Stimulated activated CD8-positive, alpha-beta memory T cell treated with anti-CD3 and anti-CD28 coated beads, Interleukin-2, amount 100 ng/mL, for 1 hour (primary cell): ENCODE measurements at places on chromosomes 11 and 22.

- no peak for DNase-seq
Measured at GRCh38 chr11:78310500-78310909, 107.1 kb downstream of the GAB2 start.

DNA sequence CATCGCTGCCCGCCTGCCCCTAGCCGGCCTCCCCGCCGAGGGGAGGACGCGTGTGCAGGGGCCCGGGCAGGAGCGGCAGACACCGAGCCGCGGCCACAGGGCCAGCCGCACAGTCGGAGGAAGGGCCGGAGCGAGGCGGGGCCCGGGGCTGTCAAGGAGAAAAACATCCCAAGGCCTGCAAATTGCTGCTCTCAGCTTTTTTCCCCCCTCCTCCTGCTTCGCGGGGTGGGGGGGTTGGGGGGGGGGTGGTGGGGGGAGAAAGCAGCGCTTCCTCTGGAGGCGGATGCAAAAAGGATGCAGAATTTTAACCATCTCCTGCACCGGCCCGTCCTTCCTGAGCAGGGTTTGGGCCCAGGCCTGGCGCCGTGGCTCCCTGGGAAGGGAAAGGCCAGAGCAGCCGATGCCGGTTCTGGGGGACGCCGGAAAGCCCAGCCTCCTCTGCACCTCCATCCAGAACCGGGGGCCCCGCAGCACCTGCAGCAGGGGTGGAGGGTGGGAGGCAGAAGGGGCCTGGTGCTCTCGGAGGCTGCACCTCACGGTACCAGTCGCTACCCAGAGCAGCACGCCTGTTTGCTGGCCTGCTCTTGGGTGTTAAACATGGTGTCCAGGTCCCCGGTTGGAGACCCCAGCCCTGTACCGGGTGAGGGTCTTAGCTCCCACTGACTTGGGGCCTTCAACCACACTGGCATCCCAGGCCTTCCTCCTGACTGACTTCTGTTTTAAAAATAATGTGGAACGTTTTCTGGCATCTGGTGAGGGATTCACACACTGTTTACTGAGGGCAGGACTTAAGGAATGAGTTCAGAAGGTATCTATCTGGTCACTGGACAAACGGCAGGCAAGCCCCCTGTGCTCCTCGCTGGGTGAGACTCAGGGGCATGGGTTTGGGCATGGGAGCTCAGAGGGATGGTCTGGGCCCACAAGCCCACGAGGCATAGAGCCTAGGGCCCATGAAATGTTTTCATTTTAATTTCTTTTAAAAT, 77.4 kb upstream of the WNT7B start:
- DNase-seq: no peak

DNA sequence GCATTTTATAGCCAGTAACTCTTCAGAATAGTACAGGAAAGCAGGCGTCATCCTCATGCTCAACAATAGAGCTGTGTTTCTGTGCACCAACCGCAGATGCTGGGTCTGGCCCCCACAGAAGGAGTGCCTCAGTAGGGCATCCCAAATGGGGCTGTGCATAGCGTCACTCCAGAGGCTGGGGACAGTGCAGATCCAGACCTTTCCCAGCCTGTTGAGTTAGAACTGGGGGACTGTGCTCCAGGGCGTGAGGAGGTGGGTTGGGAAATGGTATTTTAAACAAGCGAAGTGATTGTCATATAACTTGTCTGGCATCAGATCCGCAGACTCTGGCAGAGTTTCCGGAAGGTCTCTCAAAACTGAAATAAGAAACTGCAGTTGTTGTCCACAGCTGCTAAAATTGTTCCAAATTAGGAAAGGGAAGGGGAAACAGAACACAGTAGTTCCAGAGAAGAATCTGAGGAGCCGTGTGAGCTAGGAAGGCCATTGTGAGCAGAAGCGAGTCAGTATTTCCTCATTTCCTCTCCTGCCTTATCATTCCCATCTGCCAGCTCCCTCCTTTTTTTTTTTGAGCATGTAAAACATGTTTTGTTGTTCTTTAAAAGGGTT, 52.2 kb downstream of the JAM3 start:
- DNase-seq: no peak

DNA sequence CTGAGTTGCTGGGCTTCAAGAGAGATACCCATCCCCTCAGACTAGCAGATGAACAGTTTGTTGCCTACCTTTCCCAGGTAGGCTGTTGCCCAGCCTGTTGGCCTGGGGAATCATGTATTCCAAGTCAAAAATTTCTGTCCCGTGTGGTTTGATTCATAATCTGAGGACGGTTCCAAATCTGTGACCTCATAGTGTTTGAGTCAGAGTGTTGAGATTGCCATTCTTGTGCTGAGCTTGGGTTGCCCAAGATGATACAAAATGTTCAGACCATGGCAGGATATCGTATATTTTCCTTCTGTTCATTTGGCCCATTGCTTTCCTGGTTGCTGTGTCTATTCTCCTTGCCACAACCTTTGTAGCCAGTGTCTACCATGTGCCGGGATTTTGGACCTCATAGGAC, 64.3 kb downstream of the CYB5R2 start:
- no peak for DNase-seq

- DNase-seq: no peak
Measured at GRCh38 chr11:15641271-15642045, 526.7 kb downstream of the INSC start.

GRCh38 chr11:90204832-90205646, 17.8 kb downstream of the CHORDC1 start:
- no peak for DNase-seq

- no peak for DNase-seq
Measured at GRCh38 chr11:94338651-94339050, 34.3 kb downstream of the IZUMO1R start.

GRCh38 chr11:3866206-3866605, 10.7 kb downstream of the STIM1 start:
- DNase-seq: no peak

DNA sequence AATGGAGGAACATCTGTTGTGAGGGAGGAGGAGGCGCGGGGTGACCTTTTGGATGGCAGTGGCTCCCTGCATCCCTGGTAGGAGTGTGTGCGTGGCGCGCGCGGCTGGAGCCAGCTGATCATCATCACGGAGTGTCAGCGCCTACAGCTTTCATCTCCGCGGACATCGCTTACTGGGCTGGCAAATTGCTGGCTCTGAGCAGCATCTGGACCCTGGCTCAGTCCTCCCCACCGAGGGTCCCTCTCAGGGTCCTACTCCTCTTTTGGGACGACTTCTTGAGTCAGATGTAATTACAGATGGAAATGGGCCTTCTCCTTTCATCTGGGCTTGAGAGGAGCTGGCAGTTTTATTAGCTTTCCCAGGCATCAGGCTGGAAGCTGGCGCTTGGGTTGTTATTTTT, 85.3 kb downstream of the CACNA1I start:
- no peak for DNase-seq

GRCh38 chr11:12150831-12151382, 40.5 kb downstream of the MICAL2 start:
- DNase-seq: no peak

DNA sequence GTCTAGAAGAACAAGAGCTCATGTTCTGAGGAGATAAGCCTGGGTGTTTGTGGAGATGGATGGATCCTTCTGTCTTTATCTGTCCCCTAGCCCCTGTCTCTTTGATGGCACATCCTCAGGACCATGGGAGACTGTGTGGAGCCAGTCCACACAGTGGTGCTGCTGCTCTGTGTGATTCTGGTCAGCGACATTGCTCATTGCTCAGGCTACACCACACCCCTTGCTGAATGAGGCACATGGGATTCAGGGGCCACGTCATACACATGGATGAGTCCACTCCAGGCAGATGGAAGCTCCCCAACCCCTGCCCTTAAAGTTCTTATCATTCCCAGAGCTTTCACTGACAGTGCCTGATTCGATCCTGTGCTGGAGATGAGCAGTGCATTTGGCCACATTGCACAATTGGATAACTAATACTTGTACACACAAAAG, 222.2 kb downstream of the NAV2 start:
- no peak for DNase-seq

- DNase-seq: no peak
Measured at GRCh38 chr11:36411202-36411640, 98.9 kb downstream of the TRAF6 start.

- no peak for DNase-seq
Measured at GRCh38 chr11:15818132-15818842, 538.1 kb downstream of the SOX6 start.

DNA sequence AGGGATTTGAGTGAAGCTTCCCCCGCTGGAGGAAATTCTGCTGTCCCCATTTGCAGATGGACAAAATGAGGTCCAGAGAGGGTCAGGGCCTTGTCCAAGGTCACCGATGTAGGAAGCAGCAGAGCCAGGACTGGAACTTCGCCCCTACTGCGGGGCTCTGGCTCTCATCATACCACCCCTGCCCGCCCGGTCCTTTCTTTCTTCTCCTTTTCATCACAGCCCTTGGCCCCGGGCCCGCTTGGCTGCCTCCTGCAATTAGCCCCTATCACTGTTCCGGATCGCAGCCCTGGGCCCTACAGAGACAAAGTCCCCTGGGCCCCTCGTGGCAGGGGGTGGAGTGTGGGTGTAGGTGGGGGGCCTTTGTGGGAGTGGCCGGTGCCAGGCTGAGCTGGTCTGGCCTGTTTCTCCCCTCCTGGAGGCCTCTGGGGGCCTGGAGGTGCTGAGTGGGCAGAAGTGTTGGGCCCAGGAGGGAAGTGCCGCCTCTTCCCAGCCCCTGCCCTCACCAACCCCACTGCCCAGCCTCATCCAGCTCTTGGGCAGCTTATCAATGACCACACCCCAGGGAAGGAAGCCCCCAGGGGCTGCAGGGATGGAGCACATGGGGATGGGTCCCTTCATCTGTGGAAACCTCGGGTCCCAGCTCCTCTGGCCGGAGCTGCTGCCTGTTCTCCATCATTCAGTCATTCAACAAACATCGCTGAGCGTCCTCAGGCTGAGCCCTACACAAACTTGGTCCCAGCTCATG, 3.4 kb downstream of the EMID1 start:
- no peak for DNase-seq

GRCh38 chr11:65532388-65533064, 7.6 kb downstream of the SCYL1 start:
- DNase-seq: no peak

GRCh38 chr11:119029340-119030028, 1.2 kb downstream of the SLC37A4 start:
- no peak for DNase-seq

GRCh38 chr11:128551611-128552335, 35.6 kb downstream of the ETS1 start:
- DNase-seq: no peak

DNA sequence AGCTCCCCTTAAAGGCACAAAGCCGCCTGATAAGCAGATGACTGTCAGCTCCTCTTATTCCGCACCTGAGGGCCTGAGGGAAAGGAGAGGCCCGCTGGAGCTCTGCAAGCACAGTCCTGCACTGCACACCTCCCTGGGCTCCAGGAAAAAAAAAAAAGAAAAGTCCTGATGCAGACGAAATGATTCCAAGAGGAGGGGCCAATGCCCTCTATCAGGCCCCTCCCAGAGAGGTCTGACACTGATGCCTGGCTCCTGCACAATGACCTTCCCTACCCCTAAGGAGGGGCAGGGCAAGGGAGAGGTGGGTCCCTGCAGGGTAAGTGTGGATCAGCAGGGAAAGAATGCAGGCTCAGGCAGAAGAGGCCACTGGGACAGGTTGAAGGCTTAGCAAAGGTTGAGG, 572.7 kb downstream of the SOX6 start:
- DNase-seq: no peak

DNA sequence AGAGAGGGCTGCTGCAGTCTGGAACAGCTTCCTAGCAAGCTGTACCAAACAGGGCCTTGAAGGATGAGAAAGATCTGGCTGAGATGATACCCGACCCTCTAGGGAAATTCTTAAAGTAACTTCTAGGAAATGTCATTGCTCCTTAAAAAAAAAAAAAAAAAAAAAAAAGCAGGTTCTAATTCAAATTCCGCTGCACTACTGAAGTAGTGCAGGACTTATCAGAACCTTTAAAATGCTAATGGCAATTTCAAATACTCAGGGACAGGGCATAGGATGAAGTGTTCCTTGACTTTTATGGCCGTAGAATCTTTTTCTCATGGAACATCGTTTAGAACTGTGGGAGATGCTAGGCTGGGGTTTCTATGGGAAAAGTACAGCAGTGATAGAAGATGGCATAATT, 13.1 kb downstream of the MIAT start:
- no peak for DNase-seq

GRCh38 chr11:43427971-43428370, 69.3 kb downstream of the TTC17 start:
- no peak for DNase-seq

- no peak for DNase-seq
Measured at GRCh38 chr22:40951795-40952605, 822 bp downstream of the RBX1 start.

- peak; percentile 62 for DNase-seq
Measured at GRCh38 chr11:11028017-11028692, 170.3 kb upstream of the ZBED5 start.

DNA sequence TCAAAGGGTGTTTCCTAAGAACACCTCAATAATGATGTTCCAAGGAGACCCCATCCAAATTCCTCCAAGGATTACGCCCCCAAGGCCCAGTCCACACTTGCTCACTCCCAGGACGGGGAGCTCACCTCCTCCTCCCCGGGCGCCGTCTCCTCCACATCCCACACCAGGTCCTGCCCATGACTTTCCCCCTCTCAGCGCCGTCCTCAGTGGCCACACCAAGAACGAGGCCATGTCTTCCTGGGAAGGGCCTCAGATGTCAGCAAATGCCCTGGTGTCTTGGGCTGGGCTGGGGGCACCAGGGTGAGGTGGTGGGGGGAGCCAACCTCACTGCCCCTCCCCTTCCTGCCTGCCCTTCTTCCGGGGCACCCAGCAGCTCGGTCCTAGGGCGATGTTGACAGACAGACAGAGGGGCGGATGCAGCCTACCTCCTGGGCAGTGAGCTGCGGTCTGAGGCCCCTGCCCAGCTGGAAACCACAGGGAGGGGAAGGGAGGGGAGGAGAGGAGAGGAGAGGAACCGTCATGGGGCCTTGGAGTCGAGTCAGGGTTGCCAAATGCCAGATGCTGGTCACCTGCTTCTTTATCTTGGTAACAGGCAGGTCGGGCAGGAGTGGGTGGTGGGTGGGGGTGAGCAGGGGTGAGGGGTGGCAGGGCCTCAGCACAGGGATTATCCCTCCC, at the start of the genes C11orf21 and TSPAN32:
C11orf21 (minus strand) TSS at position 288 of the 675 bp plus-strand sequence; CDS start at position 178, 110 bp downstream.
TSPAN32 (plus strand) TSS at position 383 of the 675 bp plus-strand sequence; CDS start at position 520, 137 bp downstream.
- no peak for DNase-seq

DNA sequence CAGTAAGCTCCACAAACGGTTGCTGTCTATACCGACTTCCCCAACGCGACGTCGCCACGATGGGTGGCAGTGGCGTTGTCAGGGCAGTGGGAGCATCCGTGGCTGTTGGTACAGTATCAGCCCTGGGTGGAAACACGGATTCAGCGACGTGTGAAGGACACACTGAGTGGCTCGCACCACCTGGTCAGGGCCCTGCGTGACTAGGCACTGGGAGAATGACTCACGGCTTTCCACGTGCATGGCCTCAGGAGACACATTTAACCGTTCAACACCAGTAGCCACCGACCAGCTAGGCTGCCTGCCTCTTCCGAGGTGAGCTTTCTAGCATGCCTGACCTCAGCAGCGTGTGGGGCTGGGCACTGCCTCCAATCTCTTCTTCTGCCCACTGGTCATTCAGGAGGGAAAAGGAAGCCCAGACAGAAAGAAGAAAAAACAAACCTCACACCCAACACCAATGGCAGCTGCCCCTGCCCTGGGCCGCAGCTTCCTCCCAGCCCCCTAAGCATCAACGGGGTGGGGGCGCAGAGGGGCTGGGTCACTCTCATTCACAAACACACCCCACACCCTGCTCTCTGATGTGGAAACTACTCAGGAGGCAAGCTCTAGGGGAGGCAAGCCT, 59.0 kb downstream of the MYH9 start:
- DNase-seq: no peak

- no peak for DNase-seq
Measured at GRCh38 chr11:117410861-117411710, 83.4 kb downstream of the CEP164 start.
